ENCODE measurements at places on chromosomes 6 and 20. TPM values are rescaled to one million over a fixed set of nuclear protein-coding genes. Genes with fewer than 3 reads are reported as not detected.

DNA sequence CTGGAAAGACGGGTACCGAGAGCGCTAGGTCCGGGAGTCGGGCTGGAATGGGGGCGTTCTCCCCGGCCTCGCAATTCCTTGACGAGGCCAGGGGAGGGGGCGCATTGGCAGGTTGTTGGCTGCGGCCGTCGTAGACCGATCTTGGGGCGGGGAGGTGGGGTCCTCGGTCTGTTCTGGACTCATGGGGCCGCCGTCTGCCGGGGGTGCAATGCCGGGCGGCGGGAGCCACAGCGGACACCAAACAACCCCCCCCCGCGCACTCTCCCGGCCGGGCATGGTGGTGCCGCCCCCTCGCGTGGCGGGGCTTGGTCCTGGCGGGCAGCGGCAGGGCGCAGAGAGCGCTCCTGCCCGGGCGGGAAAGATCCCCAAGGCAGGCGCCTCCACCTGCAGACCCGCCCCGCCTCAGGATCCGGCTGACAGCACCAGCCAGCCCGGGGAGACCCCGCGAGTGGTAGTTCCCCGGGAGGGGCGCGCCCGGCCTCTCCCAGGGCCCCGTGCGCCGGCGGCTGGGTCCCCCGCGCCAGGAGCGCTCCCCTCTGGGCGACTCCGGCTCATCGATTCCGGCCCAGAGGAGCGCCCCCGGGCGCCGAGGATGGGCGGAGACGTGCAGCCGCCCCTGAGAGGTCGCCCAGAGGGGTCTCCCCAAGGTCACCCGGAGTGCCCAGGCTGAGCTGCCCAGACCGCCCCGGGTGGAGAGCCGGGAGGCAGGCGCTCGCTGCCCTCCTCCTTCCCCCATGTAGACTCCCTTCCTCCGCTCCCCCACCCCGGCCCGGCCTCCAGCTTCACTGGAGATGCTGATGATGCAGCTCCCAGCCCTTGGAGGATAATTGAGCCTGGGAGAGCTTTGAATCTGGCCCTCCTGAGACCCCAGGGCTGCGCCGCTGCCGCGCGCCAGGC lies 709 bp downstream of the PPP1R16B start:
- peak; percentile 54 for DNase-seq

- no peak for DNase-seq
Observed at GRCh38 chr6:170313716-170314295, 7.2 kb downstream of the FAM120B start.

GRCh38 chr6:101429270-101429669 lies 35.8 kb downstream of the GRIK2 start:
- DNase-seq: no peak

DNA sequence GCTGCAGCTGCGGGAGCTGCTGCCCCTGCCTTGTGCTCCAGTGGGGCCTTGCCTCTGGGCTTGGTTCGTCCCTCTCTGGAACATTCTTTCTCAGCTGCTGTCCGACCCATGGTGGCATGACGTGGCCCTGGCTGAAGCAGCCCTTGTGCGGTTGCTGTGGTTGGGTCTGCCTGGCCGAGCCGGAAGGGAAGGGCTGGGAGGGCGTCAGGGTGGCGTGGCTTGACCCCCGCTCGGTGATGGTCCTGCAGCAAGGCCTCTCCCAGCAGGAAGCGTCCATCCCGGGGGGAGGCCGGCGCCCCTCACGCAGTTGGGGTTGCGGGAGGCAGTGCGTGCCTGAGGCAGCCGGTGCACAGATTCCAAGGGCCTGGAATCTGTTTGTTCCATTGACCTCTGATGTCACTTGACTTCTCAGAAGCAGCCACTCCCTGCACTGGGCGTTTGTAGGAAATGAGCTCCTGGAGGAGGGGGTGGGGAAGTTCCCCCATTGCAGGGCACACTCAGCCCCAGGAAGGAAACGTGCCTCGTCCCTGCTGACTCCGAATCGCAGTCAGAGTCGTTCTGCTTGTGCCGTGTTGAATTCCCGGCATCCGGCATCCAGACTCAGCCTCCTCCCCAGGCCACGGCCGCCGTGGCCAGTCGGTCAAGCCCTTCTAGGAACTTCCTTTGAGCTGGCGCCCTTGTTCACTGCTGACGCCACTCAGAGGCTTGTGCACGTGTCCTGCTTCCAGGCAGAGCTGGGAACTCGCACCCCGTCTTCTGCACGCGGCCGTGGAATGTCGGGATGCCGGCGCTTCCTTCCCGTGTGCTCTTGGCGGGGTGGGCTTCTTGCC lies 9.7 kb upstream of the TNFRSF6B start:
- peak; percentile 91 for DNase-seq

Gene ADGB
- 0.31 TPM for total RNA-seq

- no peak for DNase-seq
Observed at GRCh38 chr6:16007146-16007545, 121.7 kb upstream of the MYLIP start.

Gene ANKRD66
- total RNA-seq: not detected

Gene CST1
- 2.5 TPM for total RNA-seq

Gene ALDH8A1
- total RNA-seq: 3.3 TPM

DNA sequence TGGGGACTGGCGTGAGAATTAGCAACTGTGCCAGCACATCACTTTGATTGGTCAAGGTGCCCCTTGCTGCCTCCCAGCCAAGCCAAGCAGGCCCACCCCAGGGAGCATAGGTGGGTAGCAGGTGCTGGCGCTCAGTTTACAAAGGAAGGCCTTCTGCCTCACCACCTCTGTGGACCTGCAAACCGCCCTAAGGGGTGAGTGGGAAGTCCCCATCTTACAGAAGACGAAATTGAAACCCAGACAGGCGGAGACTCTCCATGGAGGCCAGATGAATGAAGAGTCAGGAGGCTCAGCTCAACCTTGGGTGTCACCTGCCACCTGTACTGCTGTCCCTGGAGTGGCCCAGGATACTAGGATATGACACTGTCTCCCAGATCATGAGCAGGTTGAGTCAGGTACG lies 21.5 kb upstream of the MAS1L start:
- no peak for DNase-seq

Gene MAP3K5
- 18.9 TPM for total RNA-seq

DNA sequence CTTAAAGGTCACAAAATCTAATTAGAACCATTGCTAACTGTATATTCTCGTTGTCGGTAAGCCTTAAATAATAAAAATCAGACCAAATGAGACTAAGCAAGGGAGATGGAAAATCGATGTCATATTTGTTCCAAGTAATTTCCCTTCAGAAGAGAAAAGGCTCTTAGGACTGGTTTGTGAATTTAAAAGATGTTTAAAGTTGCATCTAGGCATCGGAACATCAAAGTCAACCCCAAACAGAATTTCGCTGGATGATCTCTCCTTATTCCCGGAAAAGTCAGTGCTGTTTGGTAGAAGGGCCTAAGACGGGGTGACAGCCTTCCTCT lies 63.8 kb downstream of the NPEPL1 start:
- DNase-seq: no peak

Gene TBC1D20
- 32.5 TPM for total RNA-seq

DNA sequence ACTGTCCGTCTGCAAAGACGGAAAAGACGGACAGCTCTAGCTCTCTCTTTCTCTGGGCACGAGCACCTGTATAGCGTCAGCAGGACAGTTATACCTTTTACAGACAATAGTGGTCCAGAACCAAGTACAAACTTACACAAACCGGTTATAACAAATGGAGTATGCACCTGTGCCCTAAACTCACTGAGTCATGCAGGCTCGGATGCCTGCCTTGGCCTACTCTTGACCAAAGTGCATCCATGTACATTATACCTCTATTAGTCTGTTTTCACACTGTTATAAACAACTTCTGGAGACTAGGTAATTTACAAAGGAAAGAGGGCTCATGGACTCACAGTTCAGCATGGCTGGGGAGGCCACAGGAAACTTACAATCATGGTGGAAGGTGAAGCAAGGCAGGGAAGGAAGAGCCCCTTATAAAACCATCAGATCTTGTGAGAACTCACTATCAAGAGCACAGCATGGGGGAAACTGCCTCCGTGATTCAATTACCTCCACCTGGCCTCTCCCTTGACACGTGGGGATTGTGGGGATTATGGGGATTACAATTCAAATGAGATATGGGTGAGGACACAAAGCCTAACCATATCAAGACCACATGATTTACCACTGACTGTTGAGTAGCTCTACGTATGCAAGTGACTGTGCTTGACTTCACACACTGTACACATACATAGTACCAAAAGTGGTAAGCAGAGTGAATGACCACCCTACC lies 23.1 kb downstream of the MAN1A1 start:
- DNase-seq: no peak

GRCh38 chr20:43824309-43825050 lies 90.2 kb upstream of the TOX2 start:
- DNase-seq: no peak

DNA sequence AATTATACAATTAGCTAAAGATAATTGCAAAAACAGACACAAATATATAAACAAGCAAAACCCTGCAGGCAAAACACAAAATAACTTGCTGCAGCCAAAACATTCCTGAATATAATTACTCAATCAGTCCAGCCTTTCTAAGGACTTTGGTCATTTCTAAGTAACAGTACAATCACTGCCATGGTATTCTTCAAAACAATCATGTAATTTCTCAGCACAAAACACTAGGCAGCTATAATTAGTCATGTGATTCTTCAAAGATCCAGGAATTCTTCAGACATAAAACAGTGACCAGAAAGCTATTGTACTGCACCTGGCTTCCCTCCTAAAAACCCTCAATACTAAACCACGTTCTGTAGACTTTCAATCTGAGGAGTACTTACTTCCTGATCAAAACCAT lies 881.1 kb downstream of the EPHA7 start:
- no peak for DNase-seq

DNA sequence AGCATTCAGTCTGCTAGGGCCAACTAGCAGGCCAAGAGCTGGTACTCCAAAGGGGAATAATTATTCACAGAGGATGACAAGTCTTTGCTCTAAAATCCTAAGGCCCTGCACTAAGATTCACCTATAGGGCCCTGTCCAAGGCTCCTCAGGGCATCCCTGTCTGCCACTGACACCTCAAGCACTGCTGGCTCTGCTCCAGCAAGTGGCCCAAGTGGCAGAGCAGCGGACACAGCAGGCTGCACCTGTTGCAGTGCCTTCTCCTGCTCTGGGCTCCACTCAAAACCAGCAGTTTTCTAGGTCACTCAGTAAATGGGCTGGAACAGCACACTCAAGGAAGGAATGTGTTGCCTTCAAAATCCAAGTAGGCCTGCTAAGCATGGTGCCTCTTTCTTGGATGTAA lies 36.4 kb upstream of the SMOC2 start:
- no peak for DNase-seq

DNA sequence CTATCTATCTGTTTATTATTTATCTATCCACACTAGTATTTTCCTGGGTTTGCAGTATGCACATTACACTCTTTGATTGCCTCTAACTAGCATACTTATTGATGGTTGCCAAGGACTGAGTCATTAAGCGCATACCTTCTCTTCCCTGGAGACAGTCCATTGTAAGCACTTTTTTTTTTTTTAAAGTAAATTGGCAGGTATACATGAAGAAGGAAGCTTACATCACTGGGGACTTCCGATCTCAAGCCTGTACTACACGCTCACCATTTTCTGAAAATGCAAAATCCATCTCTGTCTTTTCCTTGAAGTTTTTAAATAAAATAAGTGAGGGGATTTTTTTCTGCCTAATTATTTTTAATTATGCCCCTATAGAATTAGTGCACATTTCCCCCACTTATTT lies 63.5 kb downstream of the HMGN3 start:
- DNase-seq: no peak

Gene FAM209B
- not detected for total RNA-seq

- no peak for DNase-seq
Observed at GRCh38 chr20:61193164-61193563, 58.9 kb upstream of the CDH4 start.

Gene WFDC10B
- total RNA-seq: not detected

- DNase-seq: peak; percentile 76
Observed at GRCh38 chr6:112337209-112337638, 9.9 kb upstream of the RFPL4B start.

DNA sequence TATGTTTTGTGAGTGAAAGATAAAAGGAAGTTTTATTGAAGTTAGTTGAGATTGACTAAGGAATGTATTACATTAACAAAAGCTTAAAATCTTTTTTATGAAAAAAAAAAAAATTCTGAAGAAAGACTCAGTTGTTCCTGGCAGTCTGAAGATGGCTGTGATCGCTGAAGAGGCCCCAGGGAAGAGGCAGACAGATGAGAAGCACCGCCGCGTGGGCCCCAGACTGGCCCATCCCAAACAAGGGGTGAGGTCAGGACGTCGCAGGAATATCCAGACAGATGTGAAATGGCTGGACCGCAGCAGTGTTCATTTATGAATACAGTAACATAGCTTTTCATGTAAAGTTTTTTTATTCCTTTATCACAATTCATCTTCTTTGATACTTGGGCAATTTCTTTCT lies 194.2 kb downstream of the TBXT start:
- DNase-seq: no peak

GRCh38 chr6:157853018-157853805 lies 30.2 kb downstream of the SNX9 start:
- no peak for DNase-seq

Gene ECT2L
- total RNA-seq: 0.49 TPM

Measured in sciatic nerve (tissue), 2 donors.